ENCODE measurements at places on chromosomes 4 and X.

DNA sequence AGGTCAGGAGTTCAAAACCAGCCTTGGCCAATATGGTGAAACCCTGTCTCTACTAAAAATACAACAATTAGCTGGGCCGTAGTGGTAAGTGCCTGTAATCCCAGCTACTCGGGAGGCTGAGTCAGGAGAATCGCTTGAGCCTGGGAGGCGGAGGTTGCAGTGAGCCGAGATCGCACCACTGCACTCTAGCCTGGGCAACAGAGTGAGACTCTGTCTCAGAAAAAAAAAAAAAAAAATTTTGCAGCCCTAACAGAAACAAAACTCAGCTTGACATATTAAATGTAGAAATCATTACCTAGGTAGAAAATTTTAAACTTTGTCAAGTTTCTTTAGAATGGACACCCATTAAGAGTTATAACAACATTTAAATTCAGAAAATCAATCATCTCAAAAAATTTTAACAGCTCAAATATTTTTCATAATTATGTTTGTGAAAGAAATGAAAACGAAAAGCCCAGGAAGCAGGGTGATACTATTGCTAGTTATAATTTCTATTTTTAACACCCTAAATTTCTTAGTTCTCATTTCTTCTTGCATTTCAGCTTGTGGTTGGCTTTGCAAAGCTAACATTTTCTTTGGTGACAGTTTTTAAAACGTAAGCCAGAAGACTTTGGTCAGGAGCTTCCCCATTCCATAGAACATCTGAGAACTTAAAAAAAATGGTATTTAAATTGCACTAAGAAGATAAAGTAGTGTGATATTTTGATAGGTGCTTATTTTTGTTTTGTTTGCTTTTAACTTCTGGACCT is 33.3 kb upstream of the RBBP7 start:
- no peak for DNase-seq

GRCh38 chr4:158578476-158578875 is 56.8 kb downstream of the RXFP1 start:
- no peak for DNase-seq

- no peak for DNase-seq
Observed at GRCh38 chrX:40188573-40189417, 91.0 kb upstream of the BCOR start.

- no peak for DNase-seq
Observed at GRCh38 chr4:101141230-101141629, 206.1 kb downstream of the PPP3CA start.

- no peak for DNase-seq
Observed at GRCh38 chrX:105527759-105528158, 294.6 kb upstream of the NRK start.

- no peak for DNase-seq
Observed at GRCh38 chrX:54012830-54013500, 31.3 kb downstream of the PHF8 start.

- DNase-seq: no peak
Observed at GRCh38 chr4:150265806-150266205, 187.6 kb downstream of the DCLK2 start.

DNA sequence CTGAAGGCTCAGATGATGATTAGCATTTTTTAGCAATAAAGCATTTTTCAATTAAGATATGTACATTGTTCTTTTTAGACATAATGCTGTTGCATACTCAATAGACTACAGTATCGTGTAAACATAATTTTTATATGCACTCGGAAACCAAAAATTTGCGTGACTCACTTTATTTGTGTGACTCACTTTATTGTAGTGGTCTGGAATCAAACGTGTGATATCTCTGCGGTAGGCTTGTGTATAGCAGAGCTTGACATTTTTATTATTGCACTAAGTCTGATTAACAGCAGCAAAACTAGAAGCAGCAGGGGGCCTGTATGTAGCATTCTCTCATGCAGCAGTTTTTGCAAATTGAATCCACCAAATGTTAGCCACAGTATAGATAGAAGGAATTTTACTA is 119.1 kb upstream of the PRDX4 start:
- DNase-seq: no peak

- no peak for DNase-seq
Observed at GRCh38 chrX:97290199-97290598, 406.5 kb downstream of the RPA4 start.

DNA sequence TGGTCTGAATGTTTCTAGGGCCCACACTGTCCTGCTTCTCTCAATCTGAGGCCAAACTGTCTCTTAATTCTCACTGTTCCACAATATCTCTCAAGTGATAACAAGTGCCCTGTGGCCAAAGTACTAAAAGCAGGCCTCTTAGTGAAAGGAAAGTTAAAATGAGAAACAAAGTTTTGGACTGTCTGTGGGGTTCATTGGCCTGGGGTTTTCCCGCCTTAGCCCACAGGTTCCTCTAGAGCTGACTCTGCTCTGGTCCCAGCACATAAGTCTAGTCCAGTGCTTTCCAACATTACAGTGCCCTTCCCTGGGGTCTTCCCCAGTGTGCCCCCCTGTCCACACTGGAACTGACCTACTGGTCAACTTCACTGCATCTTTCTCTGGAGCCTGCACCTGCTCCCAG is 6.3 kb downstream of the MAGEB1 start:
- no peak for DNase-seq

DNA sequence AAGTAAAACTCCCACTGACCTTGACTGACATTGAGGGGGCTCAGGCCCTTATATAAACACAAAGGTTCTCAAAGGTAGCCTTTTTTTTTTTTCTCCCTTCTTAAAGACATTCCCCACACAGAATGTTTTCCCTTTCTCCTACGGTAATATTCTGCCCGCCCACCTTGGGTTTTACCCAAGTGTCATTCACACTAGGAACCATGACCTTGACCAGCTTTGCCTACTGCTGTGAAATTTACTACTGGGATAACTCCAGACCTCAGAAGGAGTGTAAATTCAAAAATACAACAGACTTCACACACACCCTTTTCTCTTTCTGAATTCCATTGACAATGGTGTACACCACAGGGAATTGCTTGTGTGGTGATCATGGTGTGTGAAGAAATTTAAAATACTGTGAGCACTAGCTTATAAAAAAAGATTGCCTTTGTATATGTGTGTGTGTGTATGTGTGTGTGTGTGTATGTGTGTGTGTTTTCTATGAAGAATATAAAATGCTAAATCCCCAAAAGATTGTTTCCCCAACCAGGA is 589.5 kb upstream of the FTHL17 start:
- DNase-seq: no peak

GRCh38 chr4:2402048-2402842 is 16.2 kb downstream of the ZFYVE28 start:
- no peak for DNase-seq

DNA sequence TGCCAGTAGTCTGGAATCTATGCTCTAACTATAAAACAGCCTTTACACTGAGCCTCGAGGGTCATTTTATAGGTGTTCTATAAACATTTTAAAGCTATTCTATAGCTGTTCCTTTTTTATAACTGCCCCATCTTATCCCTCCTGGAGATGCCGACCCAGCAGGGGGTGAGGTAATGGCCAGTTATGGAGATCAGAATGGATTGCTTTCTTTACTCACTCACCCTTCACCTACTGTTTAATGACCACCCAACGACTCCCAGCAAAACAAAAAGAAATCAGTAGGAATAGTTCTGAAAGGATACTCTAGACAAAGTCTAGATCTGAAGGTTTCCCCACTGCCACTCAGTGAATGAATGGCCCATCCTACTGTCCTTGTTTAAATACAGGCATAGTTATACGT is 1113.1 kb downstream of the FAT4 start:
- no peak for DNase-seq

DNA sequence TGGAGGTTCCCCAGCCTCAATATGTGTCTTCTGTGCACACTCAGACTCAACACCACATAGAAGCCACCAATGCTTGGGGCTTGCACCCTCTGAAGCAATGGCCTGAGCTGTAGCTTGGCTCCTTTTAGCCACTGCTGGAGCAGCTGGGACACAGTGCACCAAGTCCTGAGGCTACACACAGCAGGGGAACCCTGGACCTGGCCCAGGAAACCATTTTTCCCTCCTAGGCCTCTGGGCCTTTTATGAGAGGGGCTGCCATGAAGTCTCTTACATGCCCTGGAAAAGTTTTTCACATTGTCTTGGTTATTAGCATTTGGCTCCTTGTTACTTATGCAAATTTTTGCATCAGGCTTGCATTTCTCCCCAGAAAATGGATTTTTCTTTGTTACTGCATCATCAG is 306.2 kb downstream of the CPXCR1 start:
- no peak for DNase-seq

GRCh38 chr4:21948347-21949072 is at the start of gene KCNIP4:
KCNIP4 (minus strand) TSS chr4:21948772.
- no peak for DNase-seq

DNA sequence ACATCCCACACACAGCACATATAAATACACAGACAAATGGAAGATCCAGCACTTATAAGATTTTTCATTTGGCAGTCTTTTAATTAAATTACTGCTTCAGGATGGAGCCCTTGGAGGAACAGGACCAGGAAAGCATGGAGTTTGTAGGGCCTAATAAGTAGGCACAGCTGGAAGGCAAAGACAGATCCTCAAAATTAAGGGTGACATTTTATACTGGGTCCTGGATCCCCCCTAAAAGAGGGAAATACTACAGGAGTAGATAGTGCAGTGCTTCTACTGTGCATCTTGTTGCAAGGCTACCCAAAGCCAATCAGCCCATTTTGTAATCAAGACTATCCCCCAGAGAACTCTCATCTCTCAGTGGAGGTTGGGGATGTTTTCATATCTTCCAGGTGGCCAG is 1860.7 kb upstream of the PCDH10 start:
- no peak for DNase-seq
